ENCODE measurements at places on chromosomes 11 and 22. TPM values are rescaled to one million over a fixed set of nuclear protein-coding genes. Genes with fewer than 3 reads are reported as not detected.

- DNase-seq = no peak
Observed at GRCh38 chr22:37996515-37997246, 12.3 kb upstream of the SOX10 start.

The OR51E2 gene
- 0.17 TPM for polyA plus RNA-seq

The MYO7A gene
- polyA plus RNA-seq = 40.1 TPM

The RGL4 gene
- polyA plus RNA-seq = 10.1 TPM

The APOL1 gene
- polyA plus RNA-seq = 24.4 TPM
